ENCODE measurements at places on chromosomes 7 and 10.

DNA sequence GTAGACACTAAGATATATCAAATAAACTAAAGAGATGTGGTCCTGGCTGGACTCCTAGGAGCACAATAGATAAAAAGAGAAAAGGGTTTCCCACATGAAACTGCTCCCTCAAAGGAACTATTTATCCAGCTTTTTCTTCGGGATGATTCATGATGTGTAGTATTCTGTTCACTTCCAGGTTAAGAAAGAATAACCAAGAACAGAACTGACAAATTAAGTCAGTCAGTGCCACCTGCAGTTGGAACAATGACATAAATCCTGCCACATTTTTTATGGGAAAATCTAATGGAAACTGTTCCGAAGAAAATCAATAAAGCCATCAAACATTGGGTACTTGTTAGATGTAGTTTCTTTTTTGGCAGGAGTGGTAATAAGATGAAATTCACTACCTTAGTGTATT lies 87.1 kb downstream of the POLR1F start:
- no peak for DNase-seq

DNA sequence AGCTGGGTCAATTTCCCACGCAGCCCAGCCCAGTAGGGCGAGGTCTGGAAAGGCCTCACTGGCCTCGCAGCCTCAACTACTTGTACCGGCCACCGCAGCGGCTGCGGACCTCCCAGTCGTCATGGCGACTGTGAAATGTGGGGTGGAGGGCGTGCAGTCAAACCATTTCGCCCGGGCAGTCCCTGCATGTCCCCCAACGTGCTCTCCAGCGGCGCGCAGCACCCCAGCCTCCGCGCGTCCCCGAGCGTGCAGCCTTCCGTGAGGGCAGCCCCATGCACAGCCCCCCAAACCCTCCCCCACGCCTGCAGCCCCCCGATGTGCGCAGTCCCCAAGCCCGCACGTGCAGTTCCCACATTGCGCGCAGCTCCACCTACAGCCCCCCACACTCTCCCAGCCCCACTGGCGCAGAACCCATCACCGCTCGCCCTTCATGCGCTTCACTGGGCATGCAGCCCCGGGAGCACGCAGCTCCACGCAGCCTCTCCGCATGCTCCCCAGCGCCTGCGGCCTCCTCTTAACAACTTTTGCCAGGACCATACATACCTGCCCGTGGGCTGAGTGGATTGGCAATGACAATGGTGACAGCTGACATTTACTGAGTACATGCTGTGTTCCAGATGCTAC lies 34.5 kb upstream of the SFTPD start:
- DNase-seq, result no peak

DNA sequence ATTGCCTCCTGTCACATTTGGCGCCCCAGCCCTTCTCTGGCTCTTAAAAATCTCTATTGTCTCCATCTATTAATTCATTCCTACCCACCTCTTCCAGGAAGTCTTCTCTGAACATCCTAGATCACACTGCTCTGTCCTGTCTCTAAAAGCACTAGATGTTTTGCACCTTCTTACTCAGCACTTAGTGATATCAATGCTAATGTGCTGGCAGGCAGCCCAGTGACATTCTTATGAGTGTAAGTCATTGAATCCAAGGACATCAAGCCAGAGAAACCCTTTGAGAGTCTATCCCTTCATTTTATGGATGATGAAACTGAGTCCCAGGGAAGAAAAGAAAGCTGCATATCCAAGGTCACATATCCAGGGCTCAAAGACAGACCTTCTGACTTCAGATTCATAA lies 48.3 kb upstream of the PAX2 start:
- DNase-seq, result peak; percentile 59

DNA sequence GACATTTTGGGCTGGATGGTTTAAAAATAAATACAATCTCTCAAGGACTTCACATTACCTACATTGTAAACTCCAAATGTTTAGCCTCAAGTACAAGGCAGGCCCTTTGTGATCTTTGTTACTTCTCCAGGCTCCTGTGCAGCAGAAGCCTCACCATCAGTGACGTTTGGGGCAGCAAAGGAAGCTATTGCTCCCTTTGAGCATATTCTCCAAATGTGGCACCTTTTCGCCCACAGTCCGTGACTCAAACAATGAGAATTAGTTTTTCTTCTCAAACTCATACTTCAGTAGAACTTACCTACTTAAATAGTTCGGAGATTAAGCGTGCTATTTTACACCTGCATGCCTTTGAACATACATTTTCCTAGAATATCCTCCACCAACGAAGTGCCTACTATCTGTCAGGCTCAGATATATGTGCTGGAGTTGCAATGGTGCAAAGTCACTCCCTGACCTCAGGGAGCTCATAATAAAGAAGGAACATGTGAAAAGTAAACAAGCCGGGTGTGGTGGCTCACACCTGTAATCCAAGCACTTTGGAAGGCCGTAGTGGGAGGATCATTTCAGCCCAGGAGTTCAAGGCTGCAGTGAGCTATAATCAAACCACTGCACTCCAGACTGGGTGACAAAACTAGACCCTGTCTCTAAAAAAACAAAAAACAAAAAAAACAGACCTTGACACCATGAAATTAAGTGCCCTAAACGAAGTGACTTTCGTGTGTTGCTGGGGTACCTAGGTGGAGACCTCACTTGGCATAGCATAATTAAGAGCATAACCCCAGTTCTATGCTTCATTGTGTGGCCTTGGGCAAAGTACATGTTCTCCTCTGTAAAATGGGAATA lies 1.2 kb upstream of the ABCF2 start:
- no peak for DNase-seq

DNA sequence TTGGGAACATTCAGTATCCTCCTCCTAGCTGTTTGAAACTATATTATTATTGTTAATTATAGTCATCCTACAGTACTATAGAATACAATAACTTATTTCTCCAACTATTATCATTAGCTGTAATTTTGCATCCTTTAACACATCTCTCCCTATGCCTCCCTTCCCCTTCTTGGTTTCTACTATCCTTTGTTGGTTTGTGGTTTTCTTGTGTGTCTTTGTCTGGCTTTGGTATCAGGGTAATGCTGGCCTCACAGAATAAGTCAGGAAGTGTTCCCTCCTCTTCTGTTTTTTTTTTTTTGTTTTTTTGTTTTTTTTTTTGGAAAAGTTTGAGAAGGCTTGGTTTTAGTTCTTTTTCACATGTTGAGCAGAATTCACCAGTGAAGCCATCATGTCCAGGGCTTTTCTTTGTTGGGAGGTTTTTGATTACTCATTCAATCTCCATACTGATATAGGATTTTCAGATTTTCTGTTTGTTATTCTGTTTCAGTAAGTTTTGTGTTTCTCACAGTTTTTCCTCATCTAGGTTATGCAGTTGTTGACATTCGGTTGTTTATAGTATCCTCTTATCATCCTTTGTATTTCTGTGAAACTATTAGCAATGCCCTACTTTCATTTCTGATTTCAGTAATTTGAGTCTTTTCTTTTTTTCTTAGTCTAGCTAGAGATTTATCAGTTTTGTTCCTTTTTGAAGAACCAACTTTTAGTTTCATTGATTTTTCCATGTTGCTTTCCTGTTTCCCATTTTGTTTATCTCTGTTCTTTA lies 21.6 kb downstream of the C1GALT1 start:
- no peak for DNase-seq

GRCh38 chr7:75584354-75584753 lies 92.2 kb downstream of the SPDYE5 start:
- DNase-seq, result no peak

DNA sequence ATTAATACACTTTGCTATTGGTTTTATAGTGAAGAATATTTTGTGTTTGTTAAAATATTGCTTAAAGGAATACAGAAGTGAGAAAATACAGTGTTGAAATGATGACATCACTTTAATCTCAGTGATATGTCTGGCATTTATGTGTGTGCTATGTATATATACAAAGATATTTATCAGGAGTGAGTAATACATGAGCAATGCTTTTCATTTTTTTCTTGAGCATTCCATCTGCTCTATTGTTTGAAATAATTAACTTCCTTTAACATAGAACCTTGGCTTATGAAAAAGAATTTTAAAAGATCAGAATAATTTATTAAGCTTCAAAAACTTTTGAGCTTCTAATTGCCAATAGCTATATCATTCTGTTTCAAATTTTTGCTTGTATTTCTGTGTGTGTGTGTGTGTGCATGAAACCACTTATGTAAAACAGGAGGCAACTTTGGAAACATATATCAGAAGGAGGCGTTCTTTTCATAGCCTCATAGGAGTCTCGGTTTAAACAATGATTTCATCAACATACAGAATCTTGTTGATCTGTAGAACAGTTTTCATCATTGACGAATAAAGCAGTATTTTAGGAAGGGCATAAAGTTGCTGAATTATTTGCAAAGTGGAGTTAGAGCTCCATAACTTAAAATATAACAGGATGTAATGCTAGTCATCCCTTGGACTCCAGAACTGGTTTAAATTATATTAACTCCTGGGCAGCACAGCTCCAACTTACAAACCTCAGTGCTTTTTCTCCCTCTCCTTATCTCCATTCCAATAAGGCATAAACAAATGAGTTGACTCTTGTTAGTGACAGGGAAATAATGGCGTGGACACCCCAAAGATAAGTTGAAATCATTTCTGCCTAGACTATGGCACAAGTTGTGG lies 228.4 kb upstream of the DGKB start:
- DNase-seq, result no peak

GRCh38 chr7:2559283-2559950 lies 638 bp downstream of the IQCE start:
- DNase-seq, result no peak

DNA sequence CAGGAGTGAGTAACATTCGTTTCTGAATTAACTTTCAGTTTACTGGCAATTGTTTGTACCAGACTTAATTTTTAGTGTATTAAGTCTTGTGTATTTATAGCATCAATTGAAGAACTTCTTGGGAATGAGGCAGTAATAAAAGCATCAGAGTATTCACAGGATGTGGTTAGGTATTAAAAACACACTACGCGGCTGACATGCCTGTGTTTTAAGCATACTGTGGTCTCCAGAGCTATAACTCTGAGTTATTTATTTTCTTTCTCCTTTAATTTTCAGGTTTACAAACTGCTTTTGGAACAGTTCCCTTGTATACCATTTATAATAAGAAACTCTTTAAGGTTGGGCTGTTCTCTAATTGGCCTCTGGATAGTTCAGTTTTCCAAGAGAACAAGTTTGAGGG lies 626.1 kb upstream of the NRG3 start:
- no peak for DNase-seq

GRCh38 chr7:128530855-128531104 lies 54.2 kb downstream of the METTL2B start:
- DNase-seq, result no peak

- no peak for DNase-seq
Measured at GRCh38 chr10:131078131-131078881, 233.2 kb downstream of the TCERG1L start.

GRCh38 chr10:4080225-4080805 lies 295.3 kb upstream of the KLF6 start:
- DNase-seq, result no peak

- no peak for DNase-seq
Measured at GRCh38 chr7:149837564-149838223, 481 bp upstream of the ZNF862 start.

GRCh38 chr10:69577268-69578232 lies 4.3 kb upstream of the NEUROG3 start:
- no peak for DNase-seq

GRCh38 chr7:47264021-47264651 lies 317.8 kb downstream of the TNS3 start:
- no peak for DNase-seq

GRCh38 chr10:110775020-110775375 lies 96.7 kb upstream of the PDCD4 start:
- DNase-seq, result no peak

DNA sequence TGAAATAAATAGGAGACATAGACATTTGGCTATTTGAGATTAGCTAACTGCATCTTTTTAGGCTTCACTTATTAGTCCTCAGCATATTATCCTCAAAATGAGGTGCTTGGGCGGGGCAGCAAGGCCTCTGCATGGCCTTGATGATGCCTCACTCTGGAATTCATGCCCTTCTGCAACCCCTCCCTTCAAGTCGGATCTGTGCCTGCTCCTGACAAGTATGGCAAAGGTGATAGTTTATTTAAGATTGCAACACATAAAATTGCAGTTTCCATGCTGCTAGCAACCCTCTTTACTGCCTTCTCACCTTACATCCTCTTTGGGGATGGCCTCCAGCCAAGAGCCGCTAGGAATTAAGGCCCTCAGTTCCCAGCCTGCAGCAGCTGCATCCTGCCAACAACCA lies 241.3 kb upstream of the ADARB2 start:
- DNase-seq, result no peak

DNA sequence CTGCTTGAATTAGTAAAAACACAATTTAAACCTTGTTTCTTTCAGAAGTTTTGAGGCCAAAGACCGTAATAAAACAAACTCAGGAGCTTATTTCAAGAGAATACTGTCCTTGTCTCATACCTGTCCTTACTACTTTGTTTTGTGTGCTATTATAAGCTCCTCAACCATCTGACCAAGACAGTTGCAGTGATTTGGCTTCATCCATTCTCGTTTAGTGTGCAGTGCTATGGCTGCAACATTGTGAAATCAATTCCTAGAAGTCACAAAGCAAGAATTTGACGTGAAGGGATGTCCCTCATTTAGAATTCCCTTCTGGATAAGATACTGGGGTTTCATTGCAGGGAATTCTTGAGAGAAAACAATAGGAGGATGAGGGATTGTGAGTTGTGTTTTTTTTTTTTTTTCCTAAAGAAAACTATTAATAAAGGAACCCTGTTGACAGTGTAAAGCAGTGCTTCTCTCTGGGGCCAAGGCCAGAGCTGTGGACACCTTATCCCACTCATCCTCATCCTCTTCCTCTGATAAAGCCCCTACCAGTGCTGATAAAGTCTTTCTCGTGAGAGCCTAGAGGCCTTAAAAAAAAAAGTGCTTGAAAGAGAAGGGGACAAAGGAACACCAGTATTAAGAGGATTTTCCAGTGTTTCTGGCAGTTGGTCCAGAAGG lies at the start of gene OIT3:
Gene OIT3, plus strand, starts transcription at position 604 of the 663 bp plus-strand sequence. CDS start 60 bp downstream, outside the sequence.
- DNase-seq, result no peak

DNA sequence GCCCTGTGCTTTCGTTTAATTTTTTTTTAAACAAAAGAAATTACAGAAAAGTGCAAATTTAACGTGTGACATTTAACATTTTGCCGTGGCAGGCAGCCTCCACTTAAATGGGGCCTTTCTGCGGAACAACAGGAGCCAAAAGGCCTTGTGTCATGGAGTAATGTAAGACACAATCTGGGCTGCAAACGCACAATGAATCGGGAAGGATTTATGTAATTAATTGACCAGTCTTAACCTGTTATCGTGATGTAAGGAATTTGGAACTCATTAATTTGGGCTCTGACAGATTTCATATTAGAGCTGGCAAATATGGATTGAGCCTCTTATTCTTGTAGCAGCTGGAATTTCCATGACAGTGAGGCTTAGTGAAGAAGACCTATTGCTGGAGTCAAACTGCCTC lies 86.4 kb downstream of the SNX10 start:
- DNase-seq, result no peak

DNA sequence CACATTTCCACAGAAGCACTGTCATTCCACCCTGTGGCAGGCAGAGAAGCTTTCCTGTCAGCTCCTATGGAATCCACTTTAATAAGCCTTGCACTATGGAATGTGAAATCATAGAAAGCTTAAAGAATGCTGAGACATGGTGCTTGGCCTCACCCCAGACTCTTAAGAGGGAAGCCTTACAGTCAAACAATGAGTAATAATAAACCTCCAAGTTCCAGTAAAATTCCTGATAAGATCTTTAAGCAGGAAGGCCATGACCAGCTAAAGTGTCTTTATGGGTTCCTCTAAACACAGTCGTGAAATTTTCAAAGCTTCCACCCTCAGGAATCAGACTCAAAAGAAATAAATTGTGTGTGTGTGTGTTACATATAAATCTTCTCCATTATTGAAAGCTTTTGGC lies 11.9 kb upstream of the TEX36 start:
- DNase-seq, result peak; percentile 58

Data from MG63 (cell line).